Brain pericyte (primary cell): ENCODE measurements at places on chromosomes 2 and 18.

DNA sequence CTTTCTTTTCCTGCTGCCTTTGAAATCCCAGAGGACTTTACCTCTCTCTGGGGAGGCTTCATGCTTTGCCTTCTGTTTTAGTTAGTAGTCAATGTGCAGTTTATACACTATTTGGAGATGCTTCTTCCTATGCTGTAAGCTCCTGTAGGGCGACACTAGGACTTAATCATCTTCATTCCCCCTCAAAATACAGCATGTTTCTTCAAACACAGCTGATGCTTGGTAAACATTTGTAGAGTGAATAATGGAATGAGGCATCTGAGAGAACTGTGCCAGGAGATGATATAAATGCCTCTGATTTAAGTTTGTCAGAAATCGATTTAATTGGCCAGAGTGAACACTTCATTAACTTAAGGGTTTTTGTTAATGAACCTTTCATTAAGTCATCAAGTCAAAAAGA, 43.4 kb downstream of the LHCGR start:
- DNase-seq: no peak

DNA sequence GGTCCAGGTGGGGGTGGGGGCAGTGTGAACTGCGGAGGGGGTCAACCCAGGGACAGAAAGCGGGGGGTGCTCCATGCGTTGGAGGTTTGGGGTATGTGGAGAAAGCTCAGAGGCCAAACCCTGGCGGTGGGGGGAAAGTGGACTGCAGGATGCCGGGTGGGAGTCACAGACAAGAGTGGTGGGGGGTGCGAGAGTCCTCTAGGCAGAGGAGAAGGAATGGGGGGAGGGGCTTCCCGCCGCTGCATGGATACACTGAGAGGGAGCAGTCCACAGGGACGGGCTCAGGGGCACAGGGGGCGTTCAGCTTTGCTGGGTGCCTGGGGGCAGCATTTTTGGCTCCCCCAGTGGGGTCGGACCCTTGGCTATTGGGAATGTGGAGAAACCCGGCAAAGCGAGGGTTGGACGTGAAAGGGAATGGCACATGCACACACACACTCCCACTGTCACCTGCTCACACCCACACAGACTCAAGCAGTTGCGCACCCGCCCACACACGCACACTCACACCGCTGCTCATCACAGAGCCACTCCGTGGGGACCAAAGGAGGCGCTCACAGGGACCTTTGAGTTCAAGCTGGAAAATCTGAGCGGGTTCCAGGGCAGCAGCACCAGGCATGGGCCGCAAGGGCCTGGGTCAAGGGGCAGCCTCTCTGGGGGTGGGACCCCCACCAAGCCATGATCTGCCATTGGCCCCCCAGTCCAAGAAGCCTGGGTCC, 7.7 kb downstream of the GBX2 start:
- no peak for DNase-seq

DNA sequence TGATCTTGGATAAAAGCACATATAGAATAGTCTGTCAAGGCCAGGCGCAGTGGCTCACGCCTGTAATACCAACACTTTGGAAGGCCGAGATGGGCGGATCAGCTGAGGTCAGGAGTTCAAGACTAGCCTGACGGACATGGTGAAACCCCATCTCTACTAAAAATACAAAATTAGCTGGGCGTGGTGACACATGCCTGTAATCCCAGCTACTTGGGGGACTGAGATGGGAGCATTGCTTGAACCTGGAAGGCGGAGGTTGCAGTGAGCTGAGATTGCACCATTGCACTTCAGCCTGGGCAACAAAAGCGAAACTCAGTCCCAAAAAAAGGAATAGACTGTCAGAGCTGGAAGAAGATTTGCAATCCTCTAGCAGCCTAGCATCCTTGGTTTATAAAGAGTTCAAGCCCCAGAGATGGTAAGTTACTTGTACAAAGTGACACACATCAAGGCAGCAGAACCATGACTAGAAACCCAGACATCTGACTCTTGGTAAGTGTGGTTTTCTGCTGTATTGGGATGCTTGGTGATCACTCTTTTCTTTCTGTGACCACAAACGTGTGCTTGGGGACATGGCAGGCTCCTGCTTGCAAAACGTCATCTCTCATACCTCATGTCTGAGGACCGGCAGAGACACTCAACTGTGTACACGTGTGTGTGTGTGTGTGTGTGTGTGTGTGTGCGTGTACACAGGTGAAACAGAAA, 69.0 kb downstream of the OSBPL6 start:
- no peak for DNase-seq

GRCh38 chr2:170227507-170227947, 49.6 kb downstream of the MYO3B start:
- DNase-seq: no peak

DNA sequence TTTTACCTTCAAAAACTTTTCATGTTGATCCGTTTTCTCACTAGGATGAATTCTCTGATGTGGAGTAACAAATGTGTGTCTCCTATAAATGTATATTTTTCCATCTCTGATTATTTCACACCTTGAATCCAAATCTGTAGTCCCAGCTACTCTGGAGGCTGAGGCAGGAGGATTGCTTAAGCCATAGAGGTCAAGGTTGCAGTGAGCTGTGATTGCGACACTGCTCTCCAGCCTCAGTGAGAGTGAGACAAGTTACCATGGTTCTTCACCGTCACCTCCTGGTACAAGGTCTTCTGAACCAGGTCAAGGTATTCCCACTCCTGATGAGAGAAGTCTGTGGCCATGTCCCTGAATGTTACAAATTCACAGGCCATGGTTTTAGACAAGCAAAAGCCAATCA, 15.1 kb downstream of the GMCL1 start:
- no peak for DNase-seq

DNA sequence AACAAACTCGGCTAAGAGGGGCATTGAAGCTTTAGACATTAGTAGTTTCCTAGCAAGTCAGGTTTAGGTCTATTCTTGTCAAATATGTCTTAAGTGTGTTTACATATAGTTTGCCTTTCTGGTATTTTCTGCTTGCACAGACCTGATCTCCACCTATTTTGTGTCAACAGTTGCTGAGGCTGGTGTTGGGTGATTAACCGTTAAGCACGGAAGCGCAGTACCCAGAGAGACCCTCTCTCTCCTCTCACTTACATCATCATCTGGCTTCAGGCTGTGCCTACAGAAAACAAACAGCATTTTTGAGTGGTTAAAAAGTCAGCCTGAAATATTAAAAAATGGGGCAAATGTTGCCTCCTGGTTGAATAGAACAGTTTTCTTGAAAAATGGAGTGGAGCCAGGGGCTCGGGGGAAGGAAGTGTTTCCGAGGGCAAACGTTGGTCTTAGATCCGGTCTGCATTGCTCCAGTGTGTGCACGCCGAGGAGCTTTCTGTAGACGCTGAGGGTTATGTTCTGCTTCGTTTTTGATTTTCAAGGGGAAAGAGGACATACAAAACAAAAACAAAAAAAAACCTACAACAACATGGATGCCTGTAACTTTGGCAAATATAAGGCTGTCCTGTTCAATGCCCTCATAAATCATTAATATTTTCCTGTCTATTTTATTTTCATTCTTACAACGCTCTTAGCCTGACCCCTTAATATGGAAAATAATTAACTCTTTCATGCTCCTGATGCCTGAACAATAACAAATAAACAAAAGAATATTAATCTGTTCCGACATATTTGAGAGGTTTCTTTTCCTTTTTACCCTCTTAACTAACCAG, 120.8 kb downstream of the MEIS1 start:
- DNase-seq: no peak

GRCh38 chr2:194985258-194985657, 671.8 kb upstream of the SLC39A10 start:
- no peak for DNase-seq

GRCh38 chr2:155997538-155997937, 335.0 kb downstream of the NR4A2 start:
- DNase-seq: no peak

GRCh38 chr2:19442731-19443130, 84.3 kb upstream of the OSR1 start:
- DNase-seq: no peak

- no peak for DNase-seq
Observed at GRCh38 chr2:9741110-9741509, 102.2 kb upstream of the TAF1B start.
